OCI-LY7 (cell line): ENCODE measurements at places on chromosomes 6 and 20.

DNA sequence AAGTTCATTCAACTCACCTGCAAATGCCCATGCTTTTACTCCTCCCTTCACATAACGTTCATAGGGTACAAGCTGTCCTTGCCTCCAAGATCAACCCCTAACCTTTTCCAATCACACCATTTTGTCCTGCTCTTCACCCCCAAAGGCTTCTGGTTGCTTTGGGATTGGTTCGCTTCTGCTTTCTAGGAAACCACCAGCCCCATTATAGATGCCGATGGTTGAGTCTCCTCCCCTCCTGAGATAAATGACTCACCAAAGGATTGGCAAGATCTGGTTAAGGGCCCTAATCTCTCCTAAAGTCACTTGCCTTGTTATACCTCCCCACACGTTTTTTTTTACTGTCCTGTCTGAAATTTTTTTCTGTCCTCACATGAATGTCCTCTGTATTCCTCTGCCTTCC lies 311.4 kb downstream of the HACE1 start:
- DNase-seq, result no peak

- DNase-seq, result no peak
Observed at GRCh38 chr6:38216451-38216850, 396.9 kb downstream of the ZFAND3 start.

- DNase-seq, result peak; percentile 11
Observed at GRCh38 chr20:12970372-12970821, 38.4 kb upstream of the SPTLC3 start.

DNA sequence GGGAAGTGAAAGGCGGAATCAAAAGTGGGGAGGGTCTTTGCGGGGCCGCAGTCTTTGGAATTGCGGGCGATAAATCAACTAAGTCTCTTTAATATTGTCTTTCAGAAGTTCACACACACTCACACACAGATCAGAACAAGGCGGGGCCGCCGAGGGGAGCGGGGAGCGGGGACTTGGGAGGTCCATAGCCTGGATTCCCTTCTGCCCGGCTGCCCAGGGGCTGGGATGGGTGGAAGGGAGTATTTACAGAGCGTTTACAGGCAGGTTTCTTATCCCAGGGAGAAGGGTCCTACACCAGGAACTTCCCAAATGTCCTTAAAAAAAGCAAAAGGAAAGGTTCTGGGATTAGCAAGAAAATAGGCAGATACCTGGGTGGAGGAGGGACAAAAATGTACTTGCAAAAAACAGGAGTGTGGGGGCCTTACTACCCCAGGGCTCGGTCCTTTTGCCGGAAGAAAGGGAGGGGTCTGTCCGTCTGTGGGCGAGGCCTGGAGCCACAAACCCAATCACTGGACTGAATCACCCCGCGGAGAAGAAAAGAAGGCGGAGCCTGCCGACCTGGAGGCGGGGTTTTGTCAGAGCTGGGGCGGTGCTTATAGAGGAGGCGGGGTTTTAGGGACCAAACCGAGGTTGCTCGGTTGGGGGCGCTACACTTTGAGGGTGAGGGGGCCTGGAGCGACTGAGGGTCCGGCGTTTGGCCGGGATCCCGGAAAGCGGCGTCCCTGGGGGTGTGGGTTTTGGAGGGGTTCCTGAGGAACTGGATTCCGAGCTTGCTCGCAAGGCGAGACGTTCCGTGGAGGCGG lies 3.2 kb downstream of the PRRT1 start:
- no peak for DNase-seq

DNA sequence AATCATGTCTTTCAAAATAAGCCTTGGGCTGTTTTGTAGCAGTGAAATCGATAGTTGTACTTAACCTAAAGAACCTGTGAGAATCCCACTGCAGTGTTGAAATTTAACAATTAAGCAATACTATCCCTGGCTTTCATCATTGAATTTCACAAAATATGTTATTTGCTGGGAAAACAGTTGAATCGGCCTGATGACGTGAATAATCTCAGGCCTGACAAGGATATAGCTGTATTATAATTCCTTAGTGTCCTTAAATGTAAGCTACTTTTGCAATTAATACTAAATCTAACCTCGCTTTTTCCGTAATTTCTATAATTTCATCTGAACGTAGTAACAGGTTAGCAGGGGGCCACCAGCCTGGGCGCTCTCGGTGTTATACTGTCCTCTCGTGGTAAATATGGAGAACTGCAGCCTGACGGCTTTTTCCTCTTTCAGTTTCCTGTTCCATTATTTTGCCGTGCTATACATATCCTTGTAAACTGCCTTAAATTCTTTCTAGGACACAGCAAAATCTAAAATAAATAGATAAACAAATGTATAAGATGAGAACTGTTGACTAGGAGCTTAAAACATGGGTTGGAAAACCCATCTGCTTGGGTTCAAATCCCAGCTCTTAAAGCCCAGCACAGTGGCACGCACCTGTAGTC lies 24.0 kb downstream of the MTFR2 start:
- DNase-seq, result peak; percentile 59

GRCh38 chr20:9912858-9913434 lies 74.1 kb upstream of the PAK5 start:
- peak; percentile 34 for DNase-seq

- DNase-seq, result no peak
Observed at GRCh38 chr20:6618051-6618450, 149.4 kb upstream of the BMP2 start.

- DNase-seq, result no peak
Observed at GRCh38 chr20:46073443-46073842, 16.3 kb downstream of the NCOA5 start.

GRCh38 chr6:159978291-159979135 lies 9.6 kb downstream of the IGF2R start:
- peak; percentile 35 for DNase-seq

GRCh38 chr20:17611290-17611539 lies 41.3 kb downstream of the DSTN start:
- no peak for DNase-seq

DNA sequence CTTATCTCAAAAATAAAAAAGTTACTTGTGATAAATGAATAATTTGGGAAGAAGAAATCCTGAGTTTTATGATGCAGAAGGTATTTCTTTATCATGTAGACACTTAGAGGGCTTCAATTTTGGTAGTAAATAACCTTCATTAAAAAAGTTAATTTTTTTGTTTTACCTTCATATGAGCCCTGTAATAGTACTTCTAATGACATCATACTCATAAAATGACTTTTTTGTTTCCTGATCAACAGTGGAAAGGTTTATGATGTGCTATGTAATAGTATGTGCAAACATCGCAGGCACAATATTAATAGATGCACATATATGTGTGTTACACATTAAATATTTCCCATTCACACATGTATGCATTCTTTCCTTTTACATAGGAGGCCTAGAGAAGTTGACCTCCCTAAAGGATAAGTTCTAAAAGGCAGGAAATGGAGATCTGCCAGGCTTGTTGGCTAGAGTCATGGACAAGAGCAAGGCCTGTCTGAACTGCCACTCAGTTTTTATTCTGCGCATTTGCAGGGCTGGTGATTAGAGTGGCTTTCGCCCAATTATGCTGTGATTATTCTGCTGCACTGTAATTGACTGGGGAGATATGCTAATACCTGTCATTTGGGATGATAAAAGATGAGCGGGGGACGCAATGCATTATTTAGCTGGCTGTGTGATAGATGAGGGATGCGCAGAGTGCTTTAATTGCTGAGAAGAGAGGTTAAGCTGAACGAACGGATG lies 272.6 kb downstream of the TMEM242 start:
- DNase-seq, result no peak

DNA sequence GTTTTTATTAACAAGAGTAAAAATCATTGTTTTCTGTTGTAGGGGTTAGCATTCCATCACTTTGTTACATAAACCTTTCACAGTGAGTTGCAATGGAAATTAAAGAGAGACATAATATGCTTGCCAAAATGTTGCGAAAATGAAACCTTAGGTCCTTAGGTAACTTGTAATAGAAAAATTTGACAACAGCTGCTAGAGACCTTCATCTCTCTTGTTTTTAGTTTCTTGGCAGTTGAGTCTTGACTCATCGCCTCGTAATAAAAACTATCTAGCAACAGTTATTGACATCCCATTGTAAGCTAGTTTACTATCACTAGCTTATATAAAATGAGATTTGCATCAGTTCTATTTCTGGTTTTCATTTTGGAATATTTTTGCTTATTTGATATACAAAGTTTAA lies 179.0 kb upstream of the MMS22L start:
- no peak for DNase-seq

DNA sequence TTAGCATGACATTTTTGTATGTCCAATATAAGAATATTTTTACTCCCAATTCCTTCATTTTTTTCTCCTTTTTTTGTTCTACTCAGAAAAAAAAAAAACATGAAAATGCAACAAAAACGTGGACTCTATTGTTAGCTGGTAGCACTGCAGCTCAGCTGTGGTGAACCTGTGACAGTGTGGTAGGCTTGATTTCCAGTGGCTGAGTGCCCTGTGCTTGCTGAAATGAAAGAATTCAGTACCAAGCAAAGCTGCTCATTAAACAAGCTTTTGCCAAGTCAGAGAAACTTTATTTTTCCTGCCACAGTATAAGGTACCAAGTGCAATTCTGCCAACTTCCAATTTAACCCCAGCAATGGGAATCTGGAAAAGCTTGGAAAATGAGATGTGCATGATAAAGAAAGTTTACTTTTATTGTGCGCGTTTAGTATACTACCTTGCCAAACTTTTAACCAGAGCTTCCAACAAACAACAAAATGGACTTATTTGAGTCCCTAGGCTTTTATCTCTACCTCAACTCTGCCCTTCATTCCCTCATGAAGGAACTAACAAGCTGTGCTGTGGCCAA lies 215.2 kb downstream of the SLC35F1 start:
- no peak for DNase-seq

- peak; percentile 50 for DNase-seq
Observed at GRCh38 chr6:154306696-154307095, 49.9 kb downstream of the IPCEF1 start.
